ENCODE measurements at places on chromosomes 7 and 10.

- DNase-seq, result no peak
These were observed 212.7 kb upstream of the IGFBP3 start for GRCh38 chr7:46133751-46134150.

- no peak for DNase-seq
These were observed 133.1 kb upstream of the PRSS1 start for GRCh38 chr7:142616121-142616643.

DNA sequence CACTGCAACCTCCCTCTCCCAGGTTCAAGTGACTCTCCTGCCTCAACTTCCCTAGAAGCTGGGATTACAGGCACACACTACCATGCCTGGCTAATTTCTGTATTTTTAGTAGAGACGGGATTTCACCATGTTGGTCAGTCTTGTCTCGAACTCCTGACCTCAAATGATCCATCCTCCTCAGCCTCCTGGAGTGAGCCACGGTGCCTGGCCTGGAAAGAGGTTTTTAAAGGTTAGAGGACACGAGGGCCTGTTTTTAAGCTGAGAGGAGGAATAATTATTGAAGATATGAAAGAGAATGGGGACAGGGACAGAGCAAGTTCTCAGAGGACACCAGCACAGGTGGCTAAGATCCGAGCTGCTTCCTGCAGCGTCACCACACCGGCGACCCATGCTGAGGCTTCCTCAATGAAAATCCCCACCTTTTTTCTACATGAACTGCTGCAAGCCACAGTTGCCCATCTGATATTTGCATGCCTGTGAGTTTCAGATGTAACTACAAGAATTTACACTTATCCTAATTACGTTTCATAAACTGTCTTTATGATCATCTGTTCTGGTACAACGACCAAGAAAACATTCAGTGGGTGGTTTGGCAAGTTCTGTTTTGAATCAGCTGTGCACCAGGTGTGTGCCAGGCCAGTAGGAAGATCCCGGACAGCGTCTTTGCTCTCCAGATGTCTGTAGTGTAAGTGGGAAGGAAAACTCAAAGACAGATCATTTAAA is 76.0 kb downstream of the HIP1 start:
- DNase-seq, result no peak

- DNase-seq, result no peak
These were observed 13.4 kb downstream of the NPY start for GRCh38 chr7:24297362-24297761.

- DNase-seq, result no peak
These were observed 15.3 kb downstream of the DENND11 start for GRCh38 chr7:141686670-141687069.

GRCh38 chr7:96676919-96677318 is 32.7 kb downstream of the SEM1 start:
- no peak for DNase-seq

GRCh38 chr10:36452851-36453250 is 672.5 kb upstream of the ANKRD30A start:
- DNase-seq, result no peak

GRCh38 chr7:94481279-94481678 is 28.3 kb upstream of the CASD1 start:
- DNase-seq, result no peak

DNA sequence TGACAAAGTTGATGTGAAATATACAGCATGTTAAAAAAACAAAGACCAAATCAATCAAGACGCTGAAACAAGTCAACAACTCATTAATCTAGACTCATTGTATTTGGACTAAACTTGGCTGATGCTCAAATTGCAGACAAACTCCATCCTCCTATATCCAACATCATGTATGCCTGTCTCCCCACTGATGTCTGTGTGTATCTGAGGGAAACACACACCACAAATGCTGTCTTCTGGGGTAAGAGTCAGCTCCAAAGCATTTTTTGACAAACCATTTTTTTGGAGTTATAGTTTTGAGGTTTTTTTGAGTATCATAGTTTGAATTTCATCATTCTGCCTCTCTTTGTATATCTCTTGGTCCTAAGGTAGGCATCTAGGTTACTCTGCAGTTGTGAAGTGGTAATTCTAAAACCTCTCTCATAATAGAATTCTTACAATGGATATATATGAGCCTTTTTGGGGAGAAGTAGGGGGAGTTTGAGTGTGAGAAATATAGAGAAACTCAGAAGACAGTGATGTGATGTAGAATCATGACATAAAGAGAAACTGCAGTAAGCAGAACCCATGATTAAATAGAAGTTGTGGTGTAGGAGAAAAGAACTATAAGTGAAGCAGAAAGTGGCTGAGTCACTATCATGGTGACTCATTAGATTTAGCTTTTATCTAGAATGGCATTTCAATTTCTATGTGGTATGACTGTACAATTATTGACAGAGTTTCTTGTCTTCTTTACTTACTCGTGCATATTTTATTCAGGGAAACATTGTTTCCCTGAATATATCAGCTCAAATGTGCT is 1531.1 kb upstream of the LRRTM3 start:
- no peak for DNase-seq

GRCh38 chr10:78513330-78513729 is 479.7 kb downstream of the RPS24 start:
- no peak for DNase-seq

DNA sequence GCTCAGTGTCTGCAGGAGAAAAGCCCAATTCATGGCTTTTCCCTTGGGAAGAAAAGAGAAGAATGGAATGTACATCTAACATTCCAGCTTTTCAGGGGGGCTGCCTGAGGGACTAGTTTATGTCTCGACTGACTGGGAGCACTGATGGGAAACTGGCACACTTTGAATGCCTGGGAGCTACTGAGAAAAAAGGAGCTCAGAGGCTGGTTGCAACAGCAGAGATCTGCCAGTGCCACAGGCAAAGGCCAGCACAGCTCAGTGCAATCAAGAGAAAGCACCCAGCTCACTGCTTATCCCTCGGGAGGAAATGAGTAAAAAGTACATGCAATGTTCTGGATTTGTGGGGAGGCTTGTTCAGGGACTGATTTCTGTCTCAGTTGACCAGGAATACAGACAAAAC is 226.2 kb downstream of the COBL start:
- DNase-seq, result no peak

DNA sequence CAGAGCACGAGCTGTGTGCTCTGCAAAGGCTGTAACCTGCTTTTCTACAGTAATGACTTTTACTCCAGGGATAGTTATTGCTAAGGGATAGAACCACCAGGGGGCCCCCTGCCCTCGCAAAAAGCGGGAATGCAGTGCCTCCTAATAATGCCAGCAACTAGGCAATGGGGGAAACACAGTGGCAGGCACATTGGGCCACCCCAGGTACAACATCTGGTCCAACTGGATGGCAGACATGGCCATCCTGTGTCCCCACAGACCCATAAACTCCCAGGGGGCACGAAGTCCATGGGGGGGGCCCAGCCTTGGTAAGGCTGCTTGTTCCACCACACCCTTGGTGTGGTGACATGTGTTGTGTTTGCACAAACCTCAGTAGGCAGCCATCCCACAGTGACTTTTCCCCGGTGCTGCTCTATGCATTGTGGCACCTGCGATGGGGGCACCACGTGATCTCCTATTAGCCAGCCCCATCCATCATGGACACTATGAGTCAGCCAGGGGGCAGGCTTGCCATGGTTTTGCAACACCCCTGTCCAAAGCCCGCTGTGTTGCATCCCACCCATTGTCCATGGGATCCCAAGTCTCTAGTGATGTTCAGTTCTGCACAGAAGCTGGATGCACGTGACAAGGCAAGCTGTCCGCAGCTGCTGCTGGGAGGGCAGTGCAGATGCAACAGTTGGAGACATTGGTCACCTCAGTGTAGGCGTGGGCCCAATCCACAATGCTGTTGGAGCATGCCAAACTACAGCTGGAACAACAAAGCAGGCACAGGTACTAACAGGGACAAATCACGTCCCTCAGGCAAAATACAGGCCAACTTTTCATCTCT is 84.0 kb downstream of the ANLN start:
- no peak for DNase-seq

DNA sequence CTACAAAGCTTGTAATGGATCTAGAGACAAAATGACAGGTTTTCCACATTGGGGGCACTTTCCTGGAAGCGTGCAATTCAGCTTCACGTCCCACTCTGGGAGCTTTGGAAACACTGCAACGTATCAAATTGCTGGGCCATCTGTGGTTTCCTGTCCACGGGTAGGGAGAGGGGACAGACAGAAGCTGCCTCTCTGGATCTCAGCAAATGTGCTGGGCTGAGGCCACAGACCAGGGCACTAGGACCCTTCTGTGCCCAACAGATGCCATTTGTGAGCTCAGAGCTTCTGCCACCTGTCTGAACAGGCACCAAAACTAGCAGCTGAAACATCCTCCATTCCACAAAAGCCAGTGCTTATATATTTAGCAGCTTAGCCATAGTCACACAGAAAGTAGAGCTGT is 40.9 kb upstream of the FRMD4A start:
- DNase-seq, result no peak

- DNase-seq, result no peak
These were observed 201.3 kb downstream of the JCAD start for GRCh38 chr10:29857843-29858701.

DNA sequence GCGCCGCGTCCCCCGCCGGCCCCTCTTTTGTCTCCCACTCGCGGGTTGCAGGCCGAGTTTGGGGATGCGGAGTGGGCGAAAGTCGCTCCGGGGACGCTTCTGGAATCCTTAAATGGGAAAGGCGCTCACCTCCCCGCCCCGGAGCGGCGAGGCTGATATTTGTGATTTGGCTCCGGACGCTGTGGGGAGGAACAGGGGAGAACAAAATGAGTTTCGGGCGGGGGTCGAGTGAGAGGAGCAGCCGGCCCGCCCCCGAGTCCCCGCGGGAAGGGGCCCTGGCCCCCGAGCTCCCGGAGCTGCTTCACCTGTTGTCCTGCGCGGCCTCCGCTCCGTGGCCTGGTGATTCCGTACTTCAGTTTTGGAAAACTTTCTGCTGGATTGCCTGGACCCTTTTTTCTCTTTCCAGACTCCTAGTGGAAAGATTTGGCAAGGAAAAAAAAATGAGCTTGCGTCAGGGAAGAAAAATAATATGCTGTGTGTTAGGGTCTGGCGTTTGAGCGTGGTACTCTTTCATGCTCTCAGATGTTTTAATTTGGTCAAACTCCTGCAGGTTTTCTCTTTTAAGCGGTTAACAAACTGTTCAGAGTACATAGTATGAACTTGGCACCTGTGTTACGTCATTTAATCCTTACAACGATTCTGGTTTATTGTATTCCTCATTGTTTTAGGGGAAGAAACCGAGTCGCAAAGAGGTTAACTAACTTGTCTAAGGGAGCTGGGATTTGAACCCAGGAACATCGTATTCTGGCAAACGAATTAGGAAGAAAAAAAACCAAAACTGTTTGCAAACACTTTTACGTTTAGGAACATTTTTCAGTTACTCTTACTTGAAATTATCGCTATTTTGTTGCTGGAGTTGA is 924 bp downstream of the BMPR1A start:
- no peak for DNase-seq

DNA sequence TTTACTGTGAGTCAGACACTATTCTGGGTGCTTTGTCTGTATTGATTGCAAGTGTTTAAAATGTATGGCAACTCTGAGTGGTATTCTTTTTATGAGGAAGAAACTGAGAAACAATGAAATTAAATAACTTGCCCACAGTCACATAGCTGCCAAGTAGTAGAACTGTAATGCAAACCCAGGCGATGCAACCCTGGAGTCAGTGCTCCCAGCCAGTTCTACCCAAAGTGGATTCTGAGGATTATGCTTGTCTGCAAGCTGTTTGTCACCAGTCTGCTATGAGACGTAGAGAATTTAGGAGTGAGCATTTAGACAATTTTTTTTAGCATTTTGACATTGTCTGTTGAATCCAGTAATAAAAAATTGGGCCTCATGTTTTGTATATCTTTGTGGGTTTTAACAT is 306.0 kb upstream of the LRGUK start:
- DNase-seq, result no peak

DNA sequence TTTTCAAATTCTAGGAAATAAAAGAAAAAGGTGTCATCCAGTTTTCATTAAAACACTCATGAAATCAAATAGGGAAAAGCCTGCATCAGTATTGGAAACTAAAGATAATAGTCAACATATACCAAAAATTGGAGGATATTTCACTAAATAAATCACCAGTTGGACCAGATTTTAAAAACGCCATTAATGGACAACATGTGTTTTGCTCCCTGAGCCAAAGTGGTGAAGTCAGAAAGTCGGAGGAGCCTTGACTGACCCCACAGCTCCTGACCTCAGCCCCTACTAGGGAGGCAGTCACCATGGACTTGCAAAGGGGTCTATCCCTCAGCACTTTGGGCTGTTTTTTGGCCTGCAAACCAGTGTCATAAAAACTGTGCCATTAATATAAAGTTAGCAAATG is 98.3 kb upstream of the SEC61G start:
- DNase-seq, result no peak

- no peak for DNase-seq
These were observed 38.0 kb downstream of the ZNRF2 start for GRCh38 chr7:30322271-30323005.

DNA sequence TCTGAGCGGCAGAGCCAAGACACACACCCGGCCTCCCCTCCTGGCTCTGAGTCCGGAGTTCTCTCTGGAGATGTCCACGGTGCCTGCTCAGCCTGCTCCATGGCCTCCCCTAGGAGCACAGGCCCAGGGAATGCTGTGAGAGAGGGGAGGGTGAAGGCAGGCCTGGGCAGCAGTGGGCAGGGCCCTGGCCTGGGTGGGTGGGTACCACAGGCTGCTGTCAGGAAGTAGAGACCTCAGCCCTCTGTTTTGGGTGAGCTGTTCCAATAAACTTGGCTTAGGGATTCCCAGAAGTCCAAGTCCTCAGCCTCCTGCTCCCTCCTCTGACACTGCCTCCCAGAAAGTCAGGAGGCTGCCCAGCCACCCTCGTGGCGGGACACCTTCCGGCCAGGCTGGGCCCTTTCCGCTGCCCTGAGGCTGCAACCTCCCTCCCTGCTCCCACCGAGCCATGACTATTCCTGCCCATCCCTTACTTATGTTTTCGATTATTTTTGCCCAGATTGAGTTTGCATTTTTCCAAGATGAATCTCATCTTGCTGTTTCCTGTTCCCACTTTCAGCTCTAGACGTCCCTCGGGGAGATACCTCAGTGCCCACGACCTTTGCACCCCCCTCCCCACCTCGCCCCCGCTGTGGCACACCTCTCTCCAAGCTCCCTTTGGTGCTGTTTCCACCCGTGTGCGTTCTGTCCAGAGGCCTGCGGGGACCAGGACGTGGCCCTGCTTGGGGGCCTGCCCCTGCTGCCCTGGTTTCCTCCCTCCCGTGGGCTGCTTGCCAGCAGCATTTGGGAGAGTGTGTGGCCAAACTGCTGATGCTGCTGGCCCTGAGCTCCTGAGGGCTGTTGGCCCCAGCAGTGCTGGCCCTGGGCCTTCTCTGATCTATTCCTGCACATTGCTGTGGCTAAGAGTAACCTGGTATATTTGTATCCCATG is 5.8 kb upstream of the POLM start:
- DNase-seq, result no peak
